ENCODE measurements at places on chromosomes 2 and 18.

- DNase-seq: no peak
These were observed 68.7 kb upstream of the RBM44 start for GRCh38 chr2:237729681-237730475.

GRCh38 chr2:28403370-28403956, 10.8 kb downstream of the FOSL2 start:
- no peak for DNase-seq

DNA sequence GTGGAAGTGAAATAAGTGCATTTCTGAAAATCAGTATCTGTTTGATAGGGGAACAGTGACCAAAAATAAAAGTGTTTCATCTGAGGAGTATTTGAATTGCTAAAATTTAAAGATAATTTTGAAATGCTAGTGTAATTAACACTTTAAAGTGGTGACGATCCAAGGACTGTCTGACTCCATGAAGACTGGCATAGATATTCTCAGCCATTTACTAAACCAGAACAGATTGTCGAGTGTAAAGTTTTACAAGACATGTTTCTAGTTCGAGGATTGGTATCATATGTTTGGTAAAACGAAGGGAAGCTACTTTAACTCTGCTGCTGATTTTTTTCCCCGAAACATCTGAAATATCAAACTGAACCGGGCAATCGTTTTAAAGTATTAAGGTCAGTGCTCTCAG, 417.9 kb downstream of the EPHA4 start:
- no peak for DNase-seq

DNA sequence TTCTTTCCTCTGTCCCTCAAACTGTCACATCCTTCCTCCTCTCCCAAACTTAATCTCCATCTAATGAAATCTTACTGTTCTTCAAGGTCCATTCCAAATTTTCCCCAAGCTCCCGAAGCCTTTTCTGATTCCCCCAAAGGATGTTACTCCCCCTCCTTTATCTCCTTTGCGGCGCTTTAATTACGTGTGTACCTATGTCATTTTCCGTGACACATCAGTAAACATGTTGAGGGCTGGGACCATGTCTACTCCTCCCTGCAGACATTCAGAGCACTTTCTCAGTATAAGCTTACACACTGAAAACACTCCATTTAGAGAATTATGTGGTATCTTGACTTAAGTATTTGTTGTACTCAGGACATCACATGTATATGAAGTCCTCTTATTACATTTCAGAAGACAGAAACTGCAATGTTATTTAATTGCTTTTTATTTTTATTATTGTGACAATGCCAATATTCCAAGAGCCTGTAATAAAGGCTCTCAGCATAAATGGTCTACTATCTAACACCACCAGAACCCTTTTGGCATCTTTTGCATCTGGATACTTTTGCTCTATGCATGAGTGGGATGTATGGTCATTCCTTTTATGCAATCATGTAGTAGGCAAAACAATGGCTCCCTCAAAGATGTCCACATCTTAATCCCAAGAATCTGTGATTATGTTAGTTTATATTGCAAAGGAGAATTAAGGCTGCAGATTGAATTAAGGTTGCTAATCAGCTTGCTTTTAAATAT, 1.8 kb downstream of the NMI start:
- DNase-seq: no peak

- no peak for DNase-seq
These were observed 28.8 kb downstream of the PKDCC start for GRCh38 chr2:42076357-42077225.

DNA sequence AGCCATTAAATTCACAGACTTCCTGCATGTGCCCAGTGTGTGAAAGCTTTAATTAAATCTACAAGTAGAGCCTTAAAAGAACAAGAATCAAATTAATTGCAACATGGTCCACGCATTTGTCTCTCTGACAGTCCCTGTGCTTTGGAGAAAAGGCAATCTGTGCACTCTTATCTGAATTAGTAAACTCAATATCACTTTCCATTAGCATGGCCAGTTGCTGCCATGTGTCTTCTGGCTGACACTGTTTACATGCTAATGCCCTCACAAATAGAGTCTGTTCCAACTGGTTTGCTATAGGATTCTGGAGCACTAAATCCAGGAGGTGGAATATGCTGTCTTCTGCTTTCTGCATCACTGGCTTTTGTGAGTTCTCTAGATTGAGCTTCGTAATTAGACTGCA, 434.5 kb upstream of the RAB12 start:
- DNase-seq: no peak

DNA sequence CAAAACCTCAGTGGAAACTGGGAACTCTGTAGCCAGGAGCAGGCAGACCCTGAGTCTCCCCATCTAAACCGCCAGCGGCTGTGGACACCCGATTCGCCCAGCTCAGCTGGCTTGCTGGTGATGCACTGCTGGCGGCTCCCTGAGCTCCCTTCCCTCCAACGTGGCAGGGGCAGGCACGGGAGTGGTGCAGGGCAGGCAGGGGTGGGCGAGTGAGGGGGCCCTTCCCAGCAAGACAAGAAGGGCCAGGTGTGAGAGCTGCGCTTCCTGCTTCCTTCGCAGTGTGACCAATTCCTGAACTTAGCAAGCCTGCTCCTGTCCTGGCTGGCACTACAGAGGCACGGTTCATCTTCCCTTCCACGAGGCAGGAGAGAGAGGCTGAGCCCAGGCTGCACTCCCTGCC, 12.3 kb upstream of the SEMA4C start:
- DNase-seq: no peak

DNA sequence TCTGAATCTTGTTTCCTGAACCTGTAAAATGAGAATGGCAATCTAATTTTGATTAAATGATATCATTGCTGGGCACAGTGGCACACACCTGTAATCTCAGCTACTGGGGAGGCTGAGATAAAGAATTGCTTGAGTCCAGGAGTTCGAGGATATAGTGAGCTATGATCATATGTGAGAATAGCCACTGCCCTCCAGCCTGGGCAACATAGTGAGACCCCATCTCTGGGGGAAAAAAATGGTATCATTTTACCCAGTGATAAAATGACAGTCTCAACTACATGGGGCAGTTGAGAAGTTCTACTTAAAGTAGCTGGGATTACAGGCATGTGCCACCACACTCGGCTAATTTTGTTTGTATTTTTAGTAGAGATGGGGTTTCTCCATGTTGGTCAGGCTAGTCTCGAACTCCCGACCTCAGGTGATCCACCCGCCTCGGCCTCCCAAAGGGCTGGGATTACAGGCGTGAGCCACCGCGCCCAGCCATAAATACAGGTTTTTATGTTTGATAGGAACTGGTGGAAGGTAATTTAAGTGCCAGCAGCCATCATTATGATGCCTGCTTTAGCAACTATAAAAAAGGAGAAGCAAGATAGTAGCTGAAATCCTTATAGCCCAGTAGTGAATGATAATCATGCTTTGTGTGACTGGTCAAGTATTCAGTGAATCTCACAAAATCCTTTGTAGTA, 17.0 kb downstream of the BZW1 start:
- no peak for DNase-seq

GRCh38 chr18:38709122-38709521, 1143.5 kb upstream of the CELF4 start:
- DNase-seq: no peak

DNA sequence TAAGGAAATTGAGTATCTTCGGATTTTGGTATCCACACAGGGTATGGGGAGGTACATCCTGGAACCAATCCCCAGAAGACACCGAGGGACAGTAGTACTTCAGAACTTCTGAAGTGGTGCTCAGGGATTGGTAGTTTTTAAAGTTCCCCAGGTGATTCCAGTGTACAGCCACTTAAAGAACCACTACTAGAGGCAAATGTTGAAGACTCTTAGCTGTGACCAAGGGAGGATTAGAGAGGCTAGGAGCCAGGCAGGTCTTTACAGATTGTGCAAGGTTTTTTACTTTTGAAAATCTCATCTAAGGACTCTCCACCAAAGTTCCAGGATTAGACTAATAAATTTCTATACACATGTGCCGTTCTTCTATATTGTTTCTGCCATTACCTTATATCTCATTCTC, 52.9 kb upstream of the GLS start:
- no peak for DNase-seq

DNA sequence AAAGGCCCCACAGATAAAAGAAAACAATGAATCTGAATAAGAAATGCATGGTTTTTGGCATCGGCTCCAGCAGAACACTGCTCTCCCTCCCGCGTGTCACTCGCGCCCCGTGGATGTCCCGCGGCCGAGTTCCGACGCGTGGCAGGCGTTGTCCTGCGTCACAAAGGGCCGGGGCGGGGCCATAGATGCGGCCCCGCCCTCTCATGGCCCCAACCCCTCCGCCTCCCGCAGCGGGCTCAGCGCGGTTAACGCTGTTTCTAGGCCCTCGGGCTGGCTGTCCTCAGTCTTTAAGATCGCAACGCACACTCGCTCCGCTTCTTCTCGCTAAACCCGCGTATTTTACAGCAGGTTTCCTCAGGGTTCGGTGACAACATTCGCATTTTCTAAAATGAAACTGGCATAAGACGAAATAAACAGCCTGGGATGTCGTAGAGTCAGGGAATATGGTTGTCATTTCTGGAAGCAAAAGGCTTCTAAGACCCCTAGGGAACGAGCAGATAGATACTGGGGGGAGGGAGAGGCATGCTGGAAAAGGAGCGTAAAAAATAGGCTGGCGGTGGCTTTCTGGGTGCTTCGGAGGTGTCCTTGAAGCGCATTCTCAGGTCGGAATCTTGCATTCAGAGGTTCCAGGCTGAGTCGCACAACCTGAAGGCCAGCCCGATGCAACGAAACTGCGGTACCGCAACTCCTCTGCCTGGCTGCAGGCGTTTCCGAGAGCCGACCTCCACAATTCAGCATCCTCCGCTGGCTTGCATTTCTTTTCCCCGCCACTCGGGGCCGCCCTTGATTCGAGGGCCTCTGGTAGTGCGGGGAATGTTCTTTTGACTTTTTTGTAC, at the start of gene FKBP7:
Gene FKBP7 (minus strand): TSS at position 162 of the 836 bp plus-strand sequence. CDS start 101 bp downstream, at position 61.
- DNase-seq: peak; percentile 53

DNA sequence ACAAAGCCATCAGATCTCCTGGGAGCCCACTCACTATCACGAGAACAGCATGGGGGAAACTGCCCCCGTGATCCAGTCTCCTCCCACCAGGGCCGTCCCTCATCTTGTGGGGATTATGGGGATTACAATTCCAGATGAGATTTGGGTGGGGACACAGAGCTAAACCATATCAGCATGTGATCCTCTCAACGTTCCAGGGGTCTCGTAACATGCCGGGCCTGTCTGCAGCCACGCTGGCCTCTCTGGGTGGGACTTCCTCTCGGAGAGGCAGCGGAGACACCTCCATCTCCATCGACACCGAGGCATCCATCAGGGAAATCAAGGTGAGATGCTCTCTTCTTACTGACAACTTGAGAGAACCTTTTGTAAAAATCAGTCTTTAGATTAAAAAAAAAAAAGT, 49.6 kb upstream of the RBM44 start:
- no peak for DNase-seq

DNA sequence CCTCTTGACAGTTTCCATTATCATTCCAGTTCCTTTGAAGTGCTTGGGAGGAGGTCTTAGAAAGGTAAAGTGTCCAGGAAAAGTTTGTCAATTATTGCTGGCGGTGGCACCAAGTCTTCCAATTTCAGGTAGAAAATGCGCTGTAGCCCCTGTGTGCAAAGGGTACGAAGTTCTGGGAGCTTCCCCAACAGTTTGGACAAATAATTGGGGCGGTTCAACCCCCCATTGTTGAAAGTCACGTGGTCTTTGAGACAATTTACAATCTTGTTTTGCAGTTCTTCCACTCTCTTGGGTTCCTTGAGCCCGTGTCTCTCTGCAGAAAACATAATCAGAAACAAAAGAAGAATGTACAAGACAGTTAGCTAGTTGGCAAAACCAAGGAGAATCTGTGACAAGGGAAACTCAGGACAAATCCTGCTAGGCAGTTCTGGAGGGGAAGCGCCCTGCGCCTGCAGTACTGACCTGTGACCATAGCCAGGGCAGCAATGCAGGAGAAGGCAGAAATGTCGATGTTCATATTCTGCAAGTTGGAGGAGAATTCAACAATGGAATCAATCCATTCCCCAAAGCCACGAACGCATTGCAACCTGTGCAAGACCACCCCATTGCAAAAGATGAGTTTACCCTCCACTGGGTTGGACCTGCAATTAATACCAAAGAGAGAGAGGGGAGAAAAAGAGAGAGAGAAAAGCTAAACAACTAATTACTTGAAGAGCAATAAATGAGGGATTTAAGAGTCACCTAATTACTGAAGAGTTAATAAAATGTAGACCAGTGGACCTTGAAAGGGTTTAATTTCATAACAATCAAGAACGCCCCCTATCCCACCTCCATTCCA, 6.6 kb downstream of the NR4A2 start:
- no peak for DNase-seq

GRCh38 chr2:54455131-54455562, 980 bp upstream of the SPTBN1 start:
- no peak for DNase-seq

DNA sequence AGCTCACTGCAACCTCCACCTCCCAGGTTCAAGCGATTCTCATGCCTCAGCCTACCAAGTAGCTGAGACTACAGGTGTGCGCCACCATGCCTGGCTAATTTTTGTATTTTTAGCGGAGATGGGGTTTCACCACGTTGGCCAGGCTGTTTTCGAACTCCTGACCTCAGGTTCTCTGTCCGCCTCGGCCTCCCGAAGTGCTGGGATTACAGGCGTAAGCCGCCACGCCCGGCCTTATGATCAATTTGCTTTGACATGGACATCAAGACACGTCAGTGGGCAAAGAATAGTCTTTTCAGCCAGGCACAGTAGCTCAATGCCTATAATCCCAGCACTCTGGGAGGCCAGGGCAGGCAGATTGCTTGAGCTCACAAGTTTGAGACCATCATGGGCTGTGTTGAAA, 48.0 kb upstream of the CABYR start:
- DNase-seq: no peak

Measured in fibroblast of skin of left quadriceps (primary cell).